Effector memory CD4-positive, alpha-beta T cell (primary cell): ENCODE measurements at places on chromosomes 1 and 21.
A peak's percentile ranks its signal among the peaks of the same experiment; 100 is the strongest.

DNA sequence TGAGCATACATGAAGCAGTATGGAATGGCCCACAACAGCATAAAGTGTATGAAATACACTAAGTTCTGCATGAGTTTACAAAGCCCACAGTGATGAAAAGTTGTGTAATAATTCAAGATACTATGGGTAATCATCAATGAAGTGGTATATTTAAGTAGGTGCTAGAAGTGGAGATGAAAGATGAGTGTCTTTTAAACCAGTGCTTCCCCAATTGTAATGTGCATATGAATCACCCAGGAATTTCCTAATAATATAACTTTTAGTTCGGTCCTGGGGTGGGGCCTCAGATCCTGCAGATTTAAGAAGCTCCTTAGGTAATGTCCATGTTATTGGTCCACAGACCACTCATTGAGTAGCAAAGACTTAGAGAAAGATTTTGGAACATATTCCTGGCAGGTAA is 184.9 kb downstream of the DUSP10 start:
- no peak for DNase-seq

- peak; percentile 39 for DNase-seq
These were observed 13.9 kb upstream of the CAMK1G start for GRCh38 chr1:209569455-209570207.

- DNase-seq: no peak
These were observed 803 bp downstream of the COP1 start for GRCh38 chr1:176206006-176206960.

GRCh38 chr1:25550683-25551310 is 7.4 kb downstream of the LDLRAP1 start:
- DNase-seq: no peak

GRCh38 chr1:38814984-38815464 is 44.5 kb downstream of the RRAGC start:
- no peak for DNase-seq

DNA sequence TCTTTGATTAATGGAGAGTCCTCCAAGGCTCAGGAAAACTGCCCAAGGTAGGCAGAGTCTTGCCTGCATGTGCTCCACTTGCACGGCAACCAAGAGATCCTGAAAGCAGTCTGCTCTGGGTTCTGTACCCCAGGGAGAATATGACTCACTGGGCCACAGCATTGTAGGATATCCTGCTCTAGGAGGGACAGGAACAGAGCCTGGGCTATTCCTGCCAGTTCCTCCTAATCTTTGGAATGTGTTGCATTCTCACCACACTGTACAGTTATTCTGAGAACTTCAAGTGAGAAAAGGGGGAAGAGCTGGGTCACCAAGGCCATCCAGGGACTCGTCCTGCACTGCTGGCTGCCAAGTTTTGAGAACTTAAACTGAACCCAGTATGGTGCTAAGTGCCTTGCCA is 278.5 kb downstream of the MATN1 start:
- DNase-seq: no peak

DNA sequence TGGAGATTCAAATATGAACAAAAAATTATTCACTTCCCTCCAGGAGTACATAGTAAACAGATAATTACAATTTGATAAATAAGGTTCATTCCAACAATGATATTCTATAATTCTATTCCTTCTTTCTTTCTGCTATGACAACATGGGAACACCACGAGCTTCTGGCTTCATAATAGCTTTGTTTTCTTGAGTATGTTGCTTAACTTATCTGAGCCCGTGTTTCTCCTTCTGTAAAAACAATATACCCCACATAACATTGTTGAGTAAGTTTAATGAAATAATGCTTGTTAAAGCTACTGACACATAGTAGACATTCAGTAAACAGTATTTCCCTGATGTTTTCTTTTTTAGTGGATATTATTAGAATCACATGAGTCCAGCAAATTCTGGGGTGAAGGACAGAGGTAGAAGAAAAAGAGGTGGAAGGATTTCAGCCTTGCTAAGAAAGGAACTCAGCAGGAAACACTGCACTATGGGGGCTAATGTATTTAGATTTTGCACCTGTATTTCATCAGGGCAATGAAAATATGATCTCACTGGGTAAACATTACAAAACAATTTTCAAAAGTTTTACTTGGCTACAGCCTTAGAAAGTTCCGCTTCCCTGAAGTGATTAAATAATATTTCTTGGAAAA is 430.8 kb upstream of the C1orf87 start:
- DNase-seq: no peak

DNA sequence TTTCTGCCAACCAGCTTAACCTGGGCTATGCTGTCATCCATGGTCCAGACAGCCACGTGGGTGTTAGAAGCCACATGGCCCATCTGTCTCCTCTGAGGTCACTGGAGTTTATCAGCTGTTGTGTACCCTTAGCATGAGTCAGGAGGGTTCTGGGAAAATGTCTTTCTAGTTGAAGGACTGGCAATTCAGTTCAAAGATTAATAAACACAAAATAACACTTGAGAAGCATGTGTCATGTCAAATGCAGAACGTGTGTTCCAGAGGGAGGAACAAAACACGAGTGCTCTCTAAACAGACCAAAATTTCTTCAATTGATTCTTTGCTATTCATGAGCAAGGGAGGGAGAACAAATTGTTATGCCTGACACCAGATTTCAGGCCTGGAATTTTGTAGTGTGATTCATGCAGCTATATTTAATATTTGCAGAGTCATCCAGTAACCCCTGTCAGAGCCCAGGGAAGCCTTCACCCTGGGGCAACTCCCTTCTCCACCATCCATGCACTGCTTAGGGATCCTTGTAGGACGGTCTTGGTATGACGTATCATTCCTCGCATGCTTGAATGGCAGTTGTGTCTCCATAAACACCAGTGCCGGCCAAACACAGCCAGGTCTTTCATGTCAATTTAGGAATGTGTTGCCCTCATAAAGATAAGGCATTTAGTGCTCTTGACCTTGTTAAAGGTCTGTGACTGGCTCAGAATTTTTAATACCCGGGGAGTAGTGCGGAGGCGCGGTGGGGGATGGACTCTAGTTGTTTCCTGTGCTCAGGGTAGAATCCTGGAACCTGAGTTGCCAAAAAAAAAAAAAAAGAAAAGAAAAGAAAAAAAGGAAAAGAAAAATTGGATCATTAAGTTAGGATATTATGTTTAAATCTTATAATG is 27.7 kb upstream of the DYRK1A start:
- no peak for DNase-seq

DNA sequence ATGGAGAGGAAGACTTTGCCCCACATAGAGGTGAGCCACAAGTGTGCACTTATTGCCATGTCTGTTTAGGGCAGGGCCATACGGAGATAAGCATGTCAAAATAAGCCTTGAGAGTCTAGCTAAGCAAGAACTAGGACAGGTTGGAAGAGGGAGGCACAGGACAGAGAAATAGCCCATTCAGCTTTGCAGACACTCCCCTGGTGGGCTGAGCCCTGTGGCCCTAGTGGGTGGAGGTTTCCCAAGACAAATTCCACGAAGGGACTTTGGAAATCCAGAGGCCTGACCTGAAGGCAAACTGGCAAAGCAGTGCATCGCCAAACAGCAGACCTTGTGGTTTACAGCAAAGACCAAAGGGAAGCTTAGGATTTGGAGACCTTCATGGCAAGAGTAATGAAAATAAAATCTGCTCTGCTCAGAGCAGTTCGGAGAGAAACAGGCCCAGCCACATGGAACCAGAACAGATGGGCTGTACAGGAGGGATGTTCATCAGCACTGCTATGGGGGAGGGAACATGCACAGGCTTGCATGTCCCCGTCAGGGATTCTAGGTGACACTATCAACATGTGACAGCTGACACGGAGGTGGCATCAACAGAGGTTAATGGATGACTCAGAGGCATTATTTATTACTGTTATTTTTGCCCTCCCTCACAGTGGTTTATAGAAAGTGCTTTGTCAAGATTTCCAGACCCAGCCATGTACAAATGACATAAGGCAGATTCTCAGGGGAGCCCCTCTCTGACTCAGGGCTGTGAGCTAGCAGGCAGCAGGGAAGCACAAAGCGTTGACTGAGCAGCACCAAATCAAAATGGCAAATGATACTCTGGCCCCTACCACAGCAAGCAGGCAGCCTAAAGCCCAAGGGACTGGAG is 90.1 kb upstream of the IRF2BP2 start:
- no peak for DNase-seq
